Lower lobe of right lung (tissue), 2 donors: ENCODE measurements at places on chromosomes 3 and 15. TPM values are rescaled to one million over a fixed set of nuclear protein-coding genes. Genes with fewer than 3 reads are reported as not detected.

Gene GOLGA8O
- total RNA-seq, result not detected

Gene TIPIN
- total RNA-seq, result 6.9 TPM

Gene KCNAB1
- total RNA-seq, result 4.7 TPM

Gene EAF2
- total RNA-seq, result 7.3 TPM

Gene GOLGA8N
- total RNA-seq, result 14.3 TPM

Gene MEIS2
- total RNA-seq, result 20.7 TPM

Gene CKMT1A
- 0.80 TPM for total RNA-seq

Gene GPR15
- total RNA-seq, result 1.4 TPM

Gene NR2E3
- not detected for total RNA-seq

Gene GALNT15
- 9.8 TPM for total RNA-seq

Gene NR1I2
- total RNA-seq, result 0.21 TPM
